ENCODE measurements at places on chromosomes 12 and 14.
A peak's percentile ranks its signal among the peaks of the same experiment; 100 is the strongest.

GRCh38 chr12:67043771-67044170, 225.4 kb upstream of the CAND1 start:
- DNase-seq = no peak

GRCh38 chr12:51326698-51327439, 2.9 kb upstream of the BIN2 start:
- peak; percentile 57 for DNase-seq

- DNase-seq = no peak
Measured at GRCh38 chr12:86376052-86376451, 119.9 kb upstream of the MGAT4C start.

DNA sequence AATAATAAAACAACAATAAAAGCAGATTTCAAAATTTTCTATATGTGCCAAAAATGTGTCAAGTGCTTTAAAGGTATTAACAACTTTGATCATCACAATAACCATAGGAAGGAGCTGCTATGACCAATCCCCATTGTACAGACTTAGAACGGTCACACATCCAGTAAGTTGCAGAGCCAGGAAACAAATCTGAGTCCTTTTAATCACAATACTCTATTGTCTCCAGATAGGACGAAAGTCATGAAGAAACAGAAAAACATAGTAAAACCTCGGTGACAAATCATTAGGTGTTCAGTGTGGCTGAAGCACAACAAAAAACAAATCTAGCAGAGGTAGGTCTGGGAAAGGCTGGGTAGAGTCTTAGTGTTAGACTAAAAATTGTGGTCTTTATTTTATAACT, 178.8 kb downstream of the GRIP1 start:
- no peak for DNase-seq

- peak; percentile 23 for DNase-seq
Measured at GRCh38 chr12:104314242-104314614, 10.7 kb downstream of the EID3 start.

DNA sequence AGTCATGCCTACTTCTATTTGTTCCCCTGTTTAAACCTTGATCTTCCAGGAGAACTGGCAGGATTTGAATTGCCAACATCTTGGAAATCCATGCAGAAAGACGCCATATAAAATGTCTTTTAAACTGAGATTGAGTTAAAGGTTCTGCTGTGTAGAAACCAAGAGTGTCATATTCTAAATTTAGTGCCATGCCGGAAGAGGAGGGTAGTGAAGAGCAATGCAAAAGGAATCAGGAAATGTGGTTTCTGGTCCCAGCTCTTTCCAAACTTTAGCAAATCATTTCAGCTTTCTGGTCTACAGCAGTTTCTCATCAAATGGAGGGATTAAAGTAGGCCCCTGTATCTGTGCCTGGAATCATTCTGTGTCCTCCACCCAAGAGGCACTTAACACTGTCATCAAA, 85.7 kb downstream of the BTG1 start:
- DNase-seq = peak; percentile 79

- peak; percentile 26 for DNase-seq
Measured at GRCh38 chr12:13149411-13149810, 45.9 kb upstream of the GSG1 start.

DNA sequence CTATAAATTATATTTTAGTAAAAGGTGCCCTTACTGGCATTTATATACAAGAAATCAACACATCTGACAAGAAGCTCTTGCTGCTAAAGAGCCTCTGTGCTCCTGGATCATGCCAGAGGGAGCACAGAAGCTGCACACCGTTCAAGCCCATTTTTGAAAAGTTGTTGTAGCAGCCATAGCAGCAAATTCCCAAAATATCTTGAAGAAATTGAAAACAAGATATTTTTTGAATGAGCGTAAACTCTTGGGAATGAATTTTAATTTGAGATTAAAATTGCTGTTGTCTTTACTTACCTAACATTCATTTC, 540 bp upstream of the CLEC2D start:
- no peak for DNase-seq

DNA sequence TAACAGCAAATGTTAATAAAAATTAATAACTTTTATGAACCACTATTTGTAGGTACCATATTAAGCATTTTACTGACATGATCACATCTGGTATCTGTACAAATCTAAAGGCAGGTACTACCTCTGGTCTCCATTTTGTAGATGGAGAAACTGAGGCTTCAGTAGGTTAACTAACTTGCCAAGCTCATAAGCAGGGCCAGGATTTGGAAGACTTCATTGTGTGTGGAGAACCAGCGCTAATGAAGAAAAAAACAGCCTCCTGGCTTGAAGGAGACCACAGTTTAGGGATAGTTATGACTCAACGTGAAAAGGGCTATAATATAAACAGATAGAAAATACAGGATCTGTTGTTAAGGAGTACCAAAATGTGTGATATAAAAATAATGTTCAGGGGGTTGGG, 1.0 kb downstream of the NUP37 start:
- DNase-seq = no peak

DNA sequence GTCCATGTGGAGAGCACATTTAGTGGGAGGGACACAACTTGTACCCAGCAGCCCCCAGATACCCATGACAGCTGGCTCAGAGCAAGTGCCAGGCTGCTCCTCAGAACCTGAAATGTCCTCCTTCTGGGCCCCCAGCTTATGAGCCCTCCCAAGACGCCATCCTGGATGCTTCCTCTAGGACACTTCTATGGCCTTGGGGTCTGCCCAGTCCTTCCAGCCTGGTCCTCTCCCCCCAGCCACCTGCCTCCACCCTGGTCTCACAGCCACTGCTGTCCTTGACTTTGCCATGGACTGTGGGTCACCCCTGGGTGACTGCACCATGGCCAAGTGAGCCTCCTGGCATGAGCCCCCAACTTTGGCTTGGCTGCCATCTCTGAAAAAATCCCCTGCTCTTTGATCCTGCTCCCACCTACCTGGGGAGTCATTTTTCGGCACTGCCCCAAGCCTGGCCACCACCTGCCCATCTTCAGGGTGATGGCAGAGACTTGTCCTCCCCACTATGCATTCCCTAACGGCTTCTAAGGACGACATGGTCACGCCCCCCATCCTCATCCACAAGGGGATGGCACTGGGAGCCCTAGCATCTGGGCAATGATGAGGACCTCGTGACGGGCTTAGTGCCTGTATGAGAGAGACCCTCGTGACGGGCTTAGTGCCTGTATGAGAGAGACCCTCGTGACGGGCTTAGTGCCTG, 323.7 kb downstream of the TMEM121 start:
- no peak for DNase-seq

GRCh38 chr12:24479131-24479530, 469.8 kb downstream of the BCAT1 start:
- no peak for DNase-seq

- no peak for DNase-seq
Measured at GRCh38 chr14:68020999-68021663, 201.6 kb downstream of the RAD51B start.

DNA sequence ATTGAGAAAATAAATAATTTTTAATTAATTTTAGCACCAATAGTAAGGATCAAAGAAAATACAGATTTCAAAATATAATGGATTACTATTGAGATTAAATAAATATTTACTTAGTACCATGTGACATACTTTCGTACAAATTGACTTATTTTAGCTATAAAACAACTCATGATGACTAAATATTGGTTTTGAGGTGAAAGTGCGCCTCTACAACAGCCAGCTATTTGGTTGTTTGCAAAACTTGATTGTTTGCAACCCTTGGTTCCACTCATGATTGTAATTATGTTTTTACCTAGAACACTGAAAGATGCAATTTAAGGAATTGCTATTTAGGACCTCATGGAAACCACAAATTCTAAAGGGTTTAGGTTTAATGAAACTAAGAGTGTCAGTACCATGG, 51.9 kb upstream of the PPM1H start:
- DNase-seq = no peak

DNA sequence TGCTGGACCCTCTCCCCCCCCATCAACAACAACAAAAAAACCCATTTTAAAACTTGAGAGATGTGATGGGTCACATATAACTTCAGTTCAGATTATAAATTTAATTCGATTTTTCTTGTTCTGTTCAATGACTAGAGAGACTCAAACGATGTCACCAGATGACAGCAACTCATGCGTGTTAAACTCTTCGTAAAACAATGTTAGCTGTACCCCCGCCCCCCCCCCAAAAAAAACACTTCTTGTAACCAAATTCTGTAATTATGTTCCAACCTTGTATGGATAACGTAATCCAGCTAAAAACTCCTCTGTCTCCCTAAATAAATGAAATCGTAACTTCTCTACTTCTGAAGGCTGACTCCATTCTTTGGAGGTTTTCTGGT, 614 bp upstream of the NACA start:
- no peak for DNase-seq

- DNase-seq = no peak
Measured at GRCh38 chr12:80684077-80684495, 23.3 kb upstream of the MYF6 start.

DNA sequence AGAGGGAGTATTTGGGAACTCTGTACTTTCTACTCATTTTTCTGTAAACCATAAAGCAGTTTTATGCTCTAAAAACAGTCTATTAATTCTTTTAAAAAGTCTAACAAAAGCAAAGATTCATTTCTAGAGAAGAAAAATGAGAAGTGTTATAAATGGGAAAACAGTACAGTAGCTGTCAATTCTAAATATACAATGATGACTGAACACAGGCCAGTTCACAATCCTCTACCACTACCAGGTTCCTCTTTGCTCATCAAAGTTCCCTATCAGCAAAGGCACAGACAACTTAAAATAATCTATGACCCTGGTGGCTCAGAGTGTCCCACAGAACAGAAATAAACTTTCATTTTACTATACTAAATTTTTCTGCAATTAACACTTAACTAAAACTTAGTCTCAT, 12.5 kb downstream of the NAA25 start:
- no peak for DNase-seq

DNA sequence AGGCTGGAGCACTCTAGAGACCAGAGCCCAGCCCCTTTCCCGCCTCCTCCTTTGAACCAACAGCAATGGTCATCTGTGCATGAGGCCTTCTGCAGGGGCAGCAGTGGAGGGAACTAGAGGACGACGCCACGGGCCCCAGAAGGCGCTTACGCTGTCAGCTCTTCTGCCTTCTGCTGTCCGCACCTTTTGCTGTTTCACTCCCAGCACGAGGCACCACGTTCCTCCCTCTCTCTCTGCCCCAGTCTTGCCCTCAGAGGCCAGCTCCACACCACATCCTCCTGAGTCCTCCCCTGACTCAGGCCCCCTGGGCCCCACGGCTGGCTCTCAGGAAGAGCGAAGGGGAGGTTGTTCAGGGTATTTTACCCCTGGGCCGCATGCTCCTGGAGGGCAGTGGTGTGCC, 15.5 kb downstream of the MMAB start:
- no peak for DNase-seq

- DNase-seq = no peak
Measured at GRCh38 chr12:125892276-125892675, 827.0 kb downstream of the AACS start.

DNA sequence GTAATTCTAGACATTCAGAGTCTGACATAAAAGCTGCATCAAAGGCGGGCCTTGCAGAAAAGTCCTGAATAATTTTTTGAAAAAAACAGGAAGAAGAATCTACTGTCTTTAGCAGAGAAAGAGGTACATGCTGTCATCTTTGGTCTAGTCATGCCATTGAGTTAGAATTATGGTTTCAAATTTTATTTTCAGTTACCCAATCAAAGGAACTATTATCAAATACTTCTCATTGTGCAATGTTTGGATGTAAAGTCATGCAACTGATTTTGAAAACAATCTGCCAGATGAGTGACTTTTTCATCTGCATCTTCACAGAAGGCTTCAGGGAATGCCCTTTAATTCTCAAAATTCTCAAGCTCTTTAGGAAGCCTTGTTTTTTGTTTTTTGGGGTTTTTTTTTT, 803.5 kb downstream of the FLRT2 start:
- DNase-seq = no peak

GRCh38 chr14:37417833-37418232, 177.2 kb downstream of the FOXA1 start:
- no peak for DNase-seq

DNA sequence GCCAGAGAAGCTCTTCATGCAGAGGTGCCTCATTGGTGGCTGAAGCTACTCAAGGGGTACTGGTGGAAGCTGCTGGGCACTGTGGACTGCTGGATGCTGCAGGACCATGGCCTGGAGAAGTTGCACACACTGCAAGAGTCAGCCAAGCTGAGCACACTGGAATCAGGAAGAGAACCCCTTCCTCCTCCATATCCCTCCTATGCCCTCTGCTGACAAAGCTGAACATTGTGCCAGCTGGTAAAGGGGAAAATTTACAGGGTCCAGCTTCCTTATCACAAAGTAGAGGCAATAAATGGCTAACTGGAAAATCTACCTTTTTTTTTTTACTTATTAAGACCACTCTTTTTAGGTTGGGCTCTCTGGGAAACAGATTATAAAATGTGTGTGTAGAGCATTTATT, 6.5 kb downstream of the CCDC175 start:
- no peak for DNase-seq

GRCh38 chr12:29639893-29640495, 142.5 kb upstream of the OVCH1 start:
- peak; percentile 71 for DNase-seq

DNA sequence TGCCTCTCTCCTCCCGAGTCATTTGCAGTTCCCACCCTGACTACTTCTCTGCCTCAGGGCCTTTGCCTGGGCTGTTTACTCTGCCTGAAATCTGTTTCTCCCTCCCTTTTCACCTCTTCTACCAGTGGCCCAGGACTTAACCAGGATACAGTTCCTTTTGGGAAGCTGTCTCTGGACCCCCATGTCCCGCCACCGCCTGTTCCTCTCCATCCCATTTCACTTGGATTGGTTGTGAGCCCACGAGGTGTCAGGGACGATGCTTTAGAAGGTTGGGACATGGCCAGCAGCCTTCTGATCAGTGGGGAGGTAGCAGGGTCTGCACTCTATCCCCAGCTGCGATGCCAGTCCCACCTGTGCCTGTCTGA, 51.8 kb downstream of the FAM222A start:
- no peak for DNase-seq

GRCh38 chr12:108744021-108744897, 12.9 kb upstream of the CORO1C start:
- DNase-seq = no peak

DNA sequence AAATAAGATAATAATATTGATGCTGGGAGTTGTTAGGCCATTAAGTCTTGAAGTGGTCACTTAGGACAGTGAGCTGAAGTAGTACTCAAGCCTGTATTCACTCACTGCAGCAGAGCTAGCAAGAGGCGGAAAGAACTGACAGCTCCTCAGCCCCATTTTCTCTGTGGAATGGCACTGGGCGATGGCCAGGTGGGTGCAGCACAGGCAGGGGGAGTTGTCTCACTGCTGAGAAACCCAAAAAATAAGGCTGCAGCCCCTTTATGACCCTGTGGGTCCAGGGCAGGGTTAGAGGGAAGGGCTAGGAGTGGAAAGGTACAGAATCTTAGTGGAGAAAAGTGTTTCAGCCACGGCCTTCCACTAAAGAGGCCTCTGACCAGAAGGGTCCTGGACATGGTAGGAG, 35.5 kb downstream of the PDZRN4 start:
- DNase-seq = no peak

GRCh38 chr12:3534511-3534910, 43.5 kb downstream of the PRMT8 start:
- no peak for DNase-seq

GRCh38 chr12:52156757-52157565, 34.9 kb downstream of the KRT80 start:
- DNase-seq = peak; percentile 48

- peak; percentile 68 for DNase-seq
Measured at GRCh38 chr14:72902801-72903530, 9.1 kb upstream of the DPF3 start.

Measured in fibroblast of mammary gland (primary cell).